ENCODE measurements at places on chromosomes 6 and 20.

DNA sequence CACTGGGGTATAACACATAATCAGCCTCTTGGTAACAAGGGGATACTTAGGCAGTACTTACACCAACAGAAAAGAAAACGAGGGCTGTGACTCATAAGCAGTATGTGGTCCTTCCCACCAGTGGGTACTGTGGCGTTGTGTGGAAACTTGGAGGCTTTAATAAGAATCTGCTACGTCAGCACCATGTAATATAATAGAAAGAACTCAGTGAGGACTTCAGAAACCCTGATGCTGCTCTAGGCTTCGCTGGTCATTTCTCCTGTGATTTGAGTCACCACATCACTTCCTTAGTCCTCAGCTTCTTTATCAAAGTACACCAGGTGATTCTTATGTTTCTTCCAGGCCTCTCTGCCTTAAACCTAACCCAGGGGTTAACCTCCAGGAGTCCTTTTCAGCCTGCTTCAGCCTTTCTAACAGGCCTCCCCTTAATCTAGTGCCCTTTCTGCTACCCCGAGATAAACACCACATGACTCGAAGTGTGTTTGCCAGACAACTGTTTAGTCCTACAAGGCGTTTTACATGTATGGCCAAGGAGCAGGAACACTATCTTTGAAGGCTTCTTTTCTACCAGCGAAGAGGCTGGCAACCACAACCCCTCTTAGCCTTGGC, 68.5 kb downstream of the FYN start:
- no peak for DNase-seq

DNA sequence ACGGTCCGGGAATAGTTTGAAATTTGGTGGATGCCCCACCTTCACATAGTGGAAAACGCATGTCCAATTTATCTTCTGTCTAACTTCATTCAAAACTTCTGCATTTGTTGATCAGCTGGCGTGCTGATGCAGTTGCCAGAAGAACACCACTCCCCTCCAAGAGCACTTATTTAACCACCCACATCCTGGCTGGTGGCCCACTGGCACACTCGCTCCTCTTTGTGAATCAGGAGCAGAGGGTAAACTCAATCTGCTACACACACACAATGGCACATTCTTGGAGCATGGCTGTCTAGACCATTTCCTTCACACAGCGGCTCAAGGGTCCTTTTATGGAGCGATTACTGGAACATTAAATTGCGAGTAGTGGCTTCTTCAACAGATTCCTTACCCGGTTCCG, 55.1 kb upstream of the CEP162 start:
- no peak for DNase-seq

DNA sequence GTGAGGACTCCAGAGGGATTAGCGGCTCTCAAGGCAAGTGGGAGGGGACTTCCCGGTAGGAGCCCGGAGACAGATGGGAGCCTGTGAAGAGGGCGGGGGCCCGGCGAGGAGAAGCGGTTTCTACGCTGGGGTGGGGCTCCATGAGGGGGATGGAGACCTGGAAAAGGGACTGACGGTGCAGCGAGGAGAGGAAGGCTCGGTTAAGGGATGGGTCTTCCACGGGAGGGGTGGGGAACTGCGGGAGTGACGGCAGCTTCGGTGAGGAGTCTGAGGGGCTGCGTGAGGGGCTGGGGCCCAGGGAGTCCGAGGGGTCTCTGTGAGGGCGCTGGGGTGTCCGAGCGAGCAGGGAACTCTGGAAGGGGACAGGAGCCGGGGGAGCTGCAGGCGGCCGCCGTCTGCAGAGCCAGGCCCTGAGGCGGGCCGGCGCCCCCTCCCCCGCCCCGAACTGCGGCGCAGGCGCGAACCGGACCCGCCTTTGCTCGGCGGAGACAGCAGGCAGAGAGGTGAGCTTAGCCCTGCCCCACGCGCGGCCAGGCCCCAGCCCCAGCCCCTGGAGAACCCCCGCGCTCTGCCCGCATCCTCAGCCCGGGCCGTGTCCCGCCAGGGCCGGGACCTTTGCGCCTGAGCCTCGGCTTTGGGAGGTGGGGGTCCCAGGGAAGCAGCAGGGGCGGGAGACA, at the start of gene NRSN2:
TSS of gene NRSN2 (plus strand) at position 472 of the 677 bp plus-strand sequence. CDS start 2,533 bp downstream, outside the sequence.
- no peak for DNase-seq

DNA sequence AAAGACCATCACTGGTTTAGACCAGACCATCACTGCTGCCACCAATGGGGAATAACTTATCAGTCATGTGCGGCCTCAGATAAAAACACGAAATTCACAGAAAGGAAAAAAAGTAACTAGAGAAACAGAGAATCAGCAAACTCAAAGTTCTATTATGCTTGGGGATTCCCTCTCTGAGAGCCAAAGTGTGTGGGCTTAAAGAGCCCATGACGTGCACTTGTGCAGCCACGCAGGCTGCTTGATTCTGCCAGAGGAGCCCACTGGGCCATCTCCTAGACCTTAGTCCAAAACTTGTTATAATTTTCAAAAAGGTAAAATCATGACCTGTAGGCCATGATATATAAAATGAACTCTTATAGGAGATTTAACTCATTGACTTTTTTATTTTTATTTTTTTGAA, 15.2 kb downstream of the RAB44 start:
- no peak for DNase-seq

DNA sequence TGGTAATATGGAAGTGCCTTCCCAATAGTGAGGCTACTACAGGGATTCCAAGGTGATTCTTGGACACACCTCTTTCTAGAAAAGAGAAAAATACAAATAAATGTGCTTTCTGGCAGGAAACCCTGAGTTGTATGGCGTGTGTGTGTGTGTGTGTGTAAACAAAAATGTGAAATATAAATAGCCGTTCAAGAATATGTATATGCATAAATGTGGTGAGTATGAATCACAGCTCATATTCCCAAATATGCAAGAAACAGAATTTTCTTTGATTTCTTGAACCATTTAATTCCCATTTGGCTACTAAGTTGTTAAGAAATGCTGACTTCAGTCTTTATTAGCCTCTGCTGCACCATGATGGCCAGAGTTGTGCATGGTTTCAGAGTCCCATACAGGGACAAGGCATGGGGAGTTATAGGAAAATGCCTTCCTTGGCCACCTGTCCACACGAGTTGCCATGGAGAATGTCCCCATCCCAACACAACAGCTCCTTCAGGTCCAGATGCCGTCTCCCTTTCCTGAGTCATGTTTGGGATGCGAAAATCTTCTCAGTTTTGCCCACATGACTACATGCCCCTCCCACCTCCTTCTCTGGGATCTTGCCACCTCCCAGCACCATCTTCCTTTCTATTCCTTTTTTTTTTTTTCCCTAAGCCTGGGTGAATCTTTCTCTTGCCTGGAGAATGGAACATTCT, 312.4 kb upstream of the ECI2 start:
- no peak for DNase-seq

GRCh38 chr6:157430834-157431233, 49.8 kb downstream of the ZDHHC14 start:
- no peak for DNase-seq

GRCh38 chr6:75755704-75756103, 6.7 kb downstream of the MYO6 start:
- DNase-seq, result no peak

DNA sequence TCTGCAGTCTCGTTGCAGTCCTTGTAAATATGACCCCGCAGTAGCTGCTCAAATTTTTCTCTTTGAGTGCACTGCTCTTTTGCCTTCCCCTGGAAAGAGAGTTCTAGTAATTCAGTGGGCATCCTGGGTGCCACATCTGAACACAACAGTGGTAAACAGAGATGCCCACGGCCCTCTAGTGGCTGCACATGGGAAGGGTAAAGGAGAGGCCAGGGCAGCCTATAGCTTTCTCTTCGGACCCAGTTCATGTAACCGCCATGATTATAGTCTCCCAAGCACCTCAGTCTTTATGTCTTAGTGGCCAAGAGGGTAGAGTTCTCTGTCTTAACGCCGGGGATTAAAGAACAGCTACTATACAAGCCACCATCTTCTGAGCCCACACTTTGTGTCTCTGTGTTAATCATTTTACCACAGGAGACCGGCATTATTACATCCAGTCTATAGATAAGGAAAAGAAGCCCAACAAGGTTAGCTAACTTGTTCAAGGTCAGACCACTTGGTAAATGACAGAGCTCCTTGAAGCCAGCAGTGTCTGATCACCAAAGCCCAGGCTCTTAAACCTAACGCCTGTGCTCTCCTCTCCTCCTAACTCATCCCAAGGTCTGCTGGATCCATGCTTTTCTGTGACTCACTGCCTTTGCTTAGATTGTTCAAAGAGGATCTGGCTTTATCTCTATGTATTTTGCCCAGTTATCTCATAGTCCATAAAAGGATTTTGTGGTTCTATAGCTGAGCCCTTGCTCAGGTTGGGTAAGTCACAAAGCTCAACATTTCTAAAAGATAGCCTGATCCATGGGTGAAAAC, 81.8 kb downstream of the ISM1 start:
- no peak for DNase-seq

- no peak for DNase-seq
These were observed 107.8 kb upstream of the SHLD1 start for GRCh38 chr20:5642155-5642981.

DNA sequence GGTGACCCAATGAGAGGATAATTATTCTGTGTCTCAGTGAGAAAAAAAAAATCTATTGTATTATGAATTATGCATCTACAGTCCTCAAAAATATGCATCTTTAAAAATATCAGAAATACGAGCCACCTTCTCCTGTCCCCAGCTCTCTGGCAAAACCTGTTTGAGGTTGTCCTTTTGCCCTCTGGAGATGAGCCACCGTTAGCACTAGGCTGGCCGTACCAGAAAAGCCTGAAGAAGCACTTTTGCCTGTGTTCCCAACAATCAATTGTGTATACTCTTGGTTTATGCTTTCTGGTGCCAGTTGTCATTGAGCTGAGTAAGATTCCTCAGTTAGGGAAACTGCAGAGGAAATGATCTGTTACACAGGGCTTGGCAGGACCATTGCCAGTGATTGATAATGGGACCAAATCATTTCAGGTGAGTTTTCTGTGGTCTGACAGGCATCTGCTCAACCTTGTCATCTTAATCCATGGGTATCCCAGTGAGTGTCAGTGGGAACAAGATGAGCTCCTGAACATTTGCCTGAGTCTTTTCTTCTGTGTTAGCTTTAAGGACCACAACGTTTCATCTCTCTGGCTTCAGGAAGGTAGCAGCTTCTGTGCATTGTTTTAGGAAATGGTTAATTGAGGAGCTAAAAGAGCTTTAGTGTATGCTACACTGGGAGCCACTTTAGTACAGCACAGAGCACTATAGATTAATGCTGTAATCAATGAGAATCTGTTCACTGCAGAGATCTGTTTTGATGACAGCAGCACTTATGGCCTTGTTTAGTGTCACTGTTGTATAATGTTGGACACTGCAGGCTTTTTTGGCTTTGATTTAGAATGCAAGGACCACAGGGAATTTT, 330.1 kb downstream of the RIMS1 start:
- DNase-seq, result no peak

DNA sequence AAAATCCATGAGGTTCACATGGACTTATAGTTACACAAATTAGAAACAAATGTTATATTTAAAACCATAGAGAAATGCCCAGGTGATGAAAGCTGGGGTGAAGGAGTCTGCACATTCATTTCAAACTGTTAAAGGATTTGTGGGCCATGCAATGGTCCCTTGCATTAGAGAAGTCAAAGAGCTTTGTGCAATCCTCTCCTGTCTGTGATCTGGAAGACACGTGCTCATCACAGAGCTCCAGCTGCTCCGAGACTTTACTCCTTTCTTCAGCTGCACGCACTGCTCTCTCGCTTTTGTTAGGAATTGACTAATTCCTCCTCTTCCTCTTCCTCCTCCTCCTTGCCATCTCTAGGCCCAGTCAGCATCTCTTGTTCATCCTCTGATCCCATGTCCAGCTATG, 4.1 kb upstream of the AIF1 start:
- no peak for DNase-seq

DNA sequence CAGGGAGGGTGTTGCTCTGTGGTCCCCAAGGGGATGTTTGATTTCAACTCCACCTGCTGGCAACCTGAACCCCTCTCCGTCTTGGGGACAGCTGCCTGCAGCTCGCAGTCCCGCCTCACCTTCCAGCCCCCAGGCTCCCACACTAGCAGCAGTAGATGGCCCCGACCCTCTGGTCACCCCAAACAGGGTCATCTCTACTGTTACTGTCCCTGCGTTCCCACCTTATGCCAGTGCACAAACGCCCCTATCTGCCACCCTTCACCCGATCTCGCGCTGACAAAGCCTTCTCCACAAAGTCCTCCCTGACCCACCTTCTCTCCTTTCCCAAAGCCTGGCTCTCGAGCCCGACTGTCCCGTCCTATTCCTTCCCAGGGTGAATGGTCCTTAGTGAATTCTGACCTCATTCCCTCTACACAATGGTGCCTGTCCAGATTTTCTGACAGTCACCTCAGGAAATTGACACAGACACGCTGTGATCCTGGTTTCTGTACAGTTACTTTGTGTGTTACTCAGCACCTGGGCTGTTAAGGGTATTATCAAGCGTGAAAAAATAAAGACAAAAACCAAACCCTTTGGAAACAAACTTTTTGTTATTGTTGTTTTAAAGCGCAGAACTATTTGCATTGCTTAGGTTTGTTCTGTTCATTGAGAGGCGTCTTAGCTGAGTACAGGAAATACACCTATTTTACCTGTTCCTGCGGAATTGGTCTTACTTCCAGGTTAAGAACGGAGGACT, 728 bp downstream of the FUT9 start:
- DNase-seq, result no peak

DNA sequence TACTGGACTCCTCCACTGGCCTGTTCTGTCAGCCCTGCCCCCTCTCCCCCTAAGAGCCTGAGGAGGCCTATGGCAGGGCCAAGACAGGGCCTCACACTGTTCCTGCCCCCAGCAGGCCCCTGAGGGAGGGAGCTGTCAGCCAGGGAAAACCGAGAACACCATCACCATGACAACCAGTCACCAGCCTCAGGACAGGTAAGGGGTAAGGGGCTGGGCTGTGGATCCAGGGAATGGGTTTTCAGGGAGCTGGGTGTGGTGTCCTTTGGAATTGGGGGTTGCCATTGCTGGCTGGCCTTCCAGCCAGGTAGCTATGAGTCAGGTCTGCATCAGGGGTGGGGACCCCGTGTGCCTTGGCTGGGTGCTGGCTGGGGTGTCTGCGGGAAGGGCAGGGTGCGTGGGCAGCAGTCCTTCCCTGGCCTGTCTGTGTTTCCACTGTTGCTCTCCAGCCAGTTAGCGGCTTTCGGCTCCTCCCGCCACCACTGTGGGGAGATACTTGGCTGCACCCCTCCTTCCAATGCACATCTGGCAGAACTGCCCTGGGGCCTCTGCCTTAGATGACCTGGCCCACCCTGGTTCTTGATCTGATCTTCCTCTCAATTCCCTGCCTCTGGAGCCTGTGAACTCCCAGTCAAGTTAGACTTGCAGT, 3.9 kb downstream of the SLC29A1 start:
- no peak for DNase-seq

GRCh38 chr6:28693033-28693750, 167.5 kb downstream of the GPX5 start:
- no peak for DNase-seq

GRCh38 chr6:20574355-20574754, 40.1 kb downstream of the CDKAL1 start:
- DNase-seq, result no peak
